ENCODE measurements at places on chromosomes 12 and 14.

DNA sequence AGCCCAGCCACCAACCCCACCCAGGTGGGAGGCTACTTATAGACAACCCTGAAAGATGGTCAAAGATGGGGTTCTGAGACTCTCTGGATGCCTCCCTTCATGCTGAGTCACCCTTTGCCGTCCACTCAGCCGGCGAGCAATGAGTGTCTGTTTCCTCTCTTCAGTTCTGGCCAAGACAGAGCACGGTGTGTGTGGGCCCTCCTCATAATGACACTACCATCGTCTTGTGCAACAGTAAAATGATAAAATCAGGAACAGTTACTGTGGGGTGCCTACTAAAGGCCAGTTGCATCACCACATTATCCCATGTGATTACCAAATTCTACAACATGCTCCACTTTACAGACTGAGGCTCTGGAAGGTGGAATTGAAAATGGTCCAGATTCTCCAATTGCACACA, 7.0 kb upstream of the BDKRB1 start:
- DNase-seq: no peak

- no peak for DNase-seq
Observed at GRCh38 chr12:68967046-68967445, 34.1 kb upstream of the CPM start.

GRCh38 chr12:77888611-77889010, 57.9 kb downstream of the NAV3 start:
- DNase-seq: no peak

DNA sequence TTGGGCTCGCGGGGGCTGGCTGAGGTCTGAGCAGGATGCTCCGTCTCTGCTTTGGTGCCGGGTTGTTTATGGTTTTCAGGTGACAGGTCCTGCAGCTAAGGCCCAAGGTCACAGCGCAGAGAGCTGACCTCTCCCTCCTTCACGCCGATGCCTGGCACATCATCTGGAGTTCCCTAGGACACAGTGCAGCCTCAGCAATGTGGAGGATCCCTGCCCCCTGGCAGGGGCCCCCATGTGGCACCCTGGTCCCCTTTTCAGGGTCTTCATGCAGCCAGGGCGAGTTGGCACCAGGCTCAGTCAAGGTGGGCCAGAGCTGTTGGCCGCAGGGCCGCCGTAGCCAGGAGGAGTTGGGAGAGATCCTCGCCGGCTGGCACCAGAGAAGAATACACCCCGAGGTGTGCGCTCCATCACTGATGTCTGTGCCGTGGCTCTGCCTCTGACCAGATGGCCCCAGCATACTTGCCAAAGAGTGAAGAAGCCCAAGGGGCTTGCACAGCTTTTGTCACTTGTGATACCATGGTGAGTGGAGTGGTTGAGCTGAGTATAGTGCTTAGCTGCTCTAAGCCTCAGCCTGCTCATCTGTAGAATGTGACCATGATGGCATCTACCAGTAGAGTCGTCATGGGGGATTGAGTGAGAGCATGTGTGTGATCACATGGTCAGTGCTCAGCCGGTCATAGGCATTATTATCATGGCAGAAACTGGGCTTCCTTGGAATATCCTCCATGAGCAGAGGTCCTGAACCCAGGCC, 11.0 kb downstream of the TPCN1 start:
- DNase-seq: no peak

DNA sequence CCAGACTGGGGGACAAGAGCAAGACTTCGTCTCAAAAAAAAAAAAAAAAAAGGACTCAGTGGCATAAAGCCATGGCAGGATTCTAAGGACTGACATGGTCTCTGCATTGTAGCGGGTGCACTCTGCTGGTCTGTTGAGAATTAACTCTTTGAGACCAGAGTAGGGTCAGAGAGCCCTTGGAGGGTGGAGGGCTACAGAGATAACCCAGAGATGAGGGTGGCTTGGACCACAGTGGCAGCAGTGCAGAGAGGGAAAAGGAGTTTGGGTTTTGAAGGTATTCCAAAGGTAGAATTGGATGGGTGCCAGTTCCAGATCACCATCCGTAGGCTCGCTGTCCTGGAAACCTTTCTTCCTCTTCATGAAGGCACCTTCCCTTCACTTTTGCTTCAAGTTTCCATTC, 14.3 kb upstream of the DYNC1H1 start:
- DNase-seq: no peak

DNA sequence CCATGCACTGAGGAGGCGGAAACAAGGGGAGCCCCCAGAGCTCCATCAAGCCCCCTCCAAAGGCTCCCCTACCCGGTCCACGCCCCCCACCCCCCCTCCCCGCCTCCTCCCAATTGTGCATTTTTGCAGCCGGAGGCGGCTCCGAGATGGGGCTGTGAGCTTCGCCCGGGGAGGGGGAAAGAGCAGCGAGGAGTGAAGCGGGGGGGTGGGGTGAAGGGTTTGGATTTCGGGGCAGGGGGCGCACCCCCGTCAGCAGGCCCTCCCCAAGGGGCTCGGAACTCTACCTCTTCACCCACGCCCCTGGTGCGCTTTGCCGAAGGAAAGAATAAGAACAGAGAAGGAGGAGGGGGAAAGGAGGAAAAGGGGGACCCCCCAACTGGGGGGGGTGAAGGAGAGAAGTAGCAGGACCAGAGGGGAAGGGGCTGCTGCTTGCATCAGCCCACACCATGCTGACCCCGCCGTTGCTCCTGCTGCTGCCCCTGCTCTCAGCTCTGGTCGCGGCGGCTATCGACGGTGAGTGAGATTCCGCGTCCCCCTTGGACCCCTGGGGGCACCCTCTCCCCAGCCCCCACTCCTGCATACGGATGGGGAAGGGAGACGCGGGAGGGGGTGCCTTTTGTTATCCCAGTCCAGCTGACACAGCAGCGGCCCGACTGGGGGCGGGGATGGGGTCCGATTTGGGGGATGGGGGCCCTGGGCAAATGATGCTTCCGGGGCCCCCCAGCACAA, 400 bp downstream of the LRP1 start:
- no peak for DNase-seq

- DNase-seq: no peak
Observed at GRCh38 chr12:56001487-56002100, 4.5 kb downstream of the SUOX start.

- peak; percentile 23 for DNase-seq
Observed at GRCh38 chr14:53608369-53608768, 348.3 kb downstream of the BMP4 start.

GRCh38 chr12:55845361-55845760, 2.6 kb upstream of the MMP19 start:
- no peak for DNase-seq

- DNase-seq: no peak
Observed at GRCh38 chr12:84599539-84599938, 313.1 kb downstream of the SLC6A15 start.

- DNase-seq: no peak
Observed at GRCh38 chr14:57380935-57381334, 9.5 kb upstream of the NAA30 start.

GRCh38 chr14:42190744-42191143, 584.1 kb downstream of the LRFN5 start:
- DNase-seq: no peak

DNA sequence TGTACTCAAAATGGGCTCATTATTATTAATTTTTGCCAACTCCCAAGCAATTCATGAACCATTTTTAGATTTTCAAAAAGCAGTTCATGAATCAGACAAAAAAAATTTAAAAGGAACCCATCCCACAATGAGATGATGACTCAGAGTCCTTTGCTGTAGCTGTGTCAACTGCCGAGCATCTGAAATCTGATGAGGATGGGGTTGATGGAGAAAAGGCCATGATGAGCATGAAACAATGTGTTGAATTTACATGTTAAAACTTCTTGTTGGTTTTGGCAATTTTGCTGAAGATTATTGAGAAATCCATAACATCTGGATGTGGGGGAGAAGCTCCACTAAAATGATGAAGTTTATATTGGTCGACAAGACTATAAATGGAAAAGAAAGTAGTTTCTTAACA, 378.0 kb downstream of the FOXG1 start:
- DNase-seq: no peak

DNA sequence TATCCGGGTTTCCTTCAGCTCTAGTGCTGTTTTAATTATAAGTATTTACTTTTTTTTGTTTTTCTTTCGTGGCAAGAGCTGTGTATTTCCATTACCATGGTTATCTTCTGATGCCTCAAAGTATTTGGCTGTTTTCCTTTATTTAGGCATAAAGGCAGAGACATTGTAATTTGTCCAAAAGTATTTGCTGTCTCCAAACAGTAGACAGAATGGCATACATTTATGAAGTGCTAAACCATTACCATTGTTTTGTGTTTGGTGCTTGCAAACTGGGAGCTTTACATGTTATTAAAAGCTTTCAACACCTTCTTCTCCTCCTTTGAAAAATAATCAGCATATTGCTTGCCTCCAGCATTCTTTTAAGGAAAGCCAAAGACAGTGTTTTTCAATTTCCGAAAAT, 46.3 kb downstream of the FLRT2 start:
- DNase-seq: no peak

GRCh38 chr14:66022526-66022925, 463.6 kb upstream of the CCDC196 start:
- no peak for DNase-seq

- no peak for DNase-seq
Observed at GRCh38 chr12:67155863-67156262, 113.3 kb upstream of the CAND1 start.

GRCh38 chr14:61150851-61151250, 130.3 kb downstream of the TMEM30B start:
- no peak for DNase-seq

DNA sequence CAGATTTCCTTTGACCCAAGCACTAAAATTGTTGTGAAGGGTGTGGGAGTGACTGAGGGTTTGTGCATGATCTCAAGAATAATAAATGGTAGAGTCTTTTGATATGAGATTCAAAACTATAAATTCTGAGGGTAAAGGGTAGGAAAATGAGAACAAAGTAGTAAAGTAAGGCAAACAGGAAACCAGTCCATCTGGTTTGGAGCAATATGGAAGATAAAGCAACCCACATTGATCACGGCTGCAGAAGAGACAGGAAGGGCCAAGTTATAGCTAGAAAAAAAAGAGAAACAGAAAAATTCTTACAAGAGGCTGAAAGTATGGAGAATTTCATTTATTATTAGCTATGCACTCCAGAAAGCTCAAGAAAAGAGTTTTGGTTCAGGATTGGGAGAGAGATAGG, 4.6 kb upstream of the SLCO1B3 start:
- no peak for DNase-seq

GRCh38 chr12:58765076-58765475, 155.2 kb downstream of the LRIG3 start:
- no peak for DNase-seq

- DNase-seq: no peak
Observed at GRCh38 chr14:71237556-71237955, 330.3 kb downstream of the PCNX1 start.

DNA sequence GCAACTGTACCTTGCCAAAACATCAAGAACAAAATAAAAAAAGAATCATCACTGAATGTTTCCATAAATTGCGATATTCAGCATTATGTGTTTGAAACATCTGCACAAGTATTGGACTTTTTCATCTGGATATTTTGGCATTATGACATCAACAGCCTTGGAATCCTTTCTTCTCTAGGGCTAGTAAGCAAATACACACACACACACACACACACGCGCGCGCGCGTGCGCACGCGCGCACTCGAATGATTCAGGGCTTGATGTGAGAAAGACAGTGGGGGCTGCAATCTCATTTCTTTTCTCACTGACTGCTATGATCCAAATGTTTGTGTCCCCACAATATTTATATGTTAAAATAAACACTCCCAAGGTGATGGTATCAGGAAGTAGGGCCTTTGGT, 90.0 kb upstream of the SLC38A4 start:
- DNase-seq: no peak

GRCh38 chr12:123126294-123127181, 24.4 kb downstream of the PITPNM2 start:
- no peak for DNase-seq

GRCh38 chr12:86838260-86838659, 582.1 kb upstream of the MGAT4C start:
- no peak for DNase-seq

GRCh38 chr12:101680240-101680639, 17.2 kb upstream of the CHPT1 start:
- no peak for DNase-seq

DNA sequence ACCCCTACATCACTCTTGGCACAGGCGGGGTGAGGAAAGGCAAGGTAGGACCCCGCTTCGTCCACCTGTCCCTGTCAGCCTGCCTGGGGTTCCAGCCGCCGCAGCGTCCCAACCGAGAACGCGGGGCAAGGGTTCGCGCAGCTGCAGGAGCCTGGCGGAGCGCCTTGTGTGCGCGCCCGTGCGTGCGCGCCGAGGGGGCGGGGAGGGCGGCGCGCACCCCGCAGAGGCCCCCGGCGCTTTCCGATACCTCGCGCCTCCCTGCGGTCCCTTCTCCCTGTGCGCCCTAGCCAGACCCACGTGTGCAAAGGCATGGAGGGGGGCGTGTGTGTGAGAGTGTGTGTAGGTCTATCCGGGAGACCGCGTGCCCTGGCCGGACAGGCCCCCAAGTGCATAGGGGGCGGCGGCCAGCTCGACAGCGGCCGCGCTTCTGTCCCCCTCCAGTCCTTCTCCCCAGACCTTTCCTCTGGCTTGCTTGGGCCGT, 122.4 kb downstream of the TSPAN9 start:
- no peak for DNase-seq

DNA sequence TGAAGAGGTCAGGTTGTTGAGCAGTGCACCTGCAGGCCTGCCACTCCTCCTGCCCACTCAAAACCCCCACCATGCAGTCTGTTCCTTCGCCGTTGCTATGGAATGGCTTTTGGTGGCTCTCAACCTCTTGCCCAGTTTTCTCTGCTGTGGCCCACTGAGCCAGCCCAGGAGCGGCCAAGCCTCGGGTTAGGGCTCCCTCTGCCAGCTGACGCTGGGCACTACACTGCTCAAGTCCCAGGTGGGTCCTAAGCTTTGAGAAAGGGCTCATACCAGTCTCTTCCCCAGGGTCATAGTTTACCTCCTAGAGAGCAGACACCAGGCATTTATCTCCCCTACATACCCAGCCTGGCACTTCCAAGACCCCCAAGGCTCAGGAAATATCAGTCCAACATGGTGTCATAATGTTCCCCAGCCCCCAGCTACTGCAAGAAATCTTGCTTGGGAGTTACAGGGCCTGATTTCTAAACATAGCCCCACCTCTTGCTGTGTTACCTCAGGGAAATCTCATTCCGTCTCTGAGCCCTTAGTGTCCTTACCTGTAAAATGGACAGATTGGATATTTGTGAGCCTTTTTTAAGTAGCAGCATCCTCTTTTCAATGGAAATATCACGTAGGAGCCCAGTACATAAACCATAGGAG, 59.4 kb downstream of the TSPAN11 start:
- DNase-seq: peak; percentile 78

DNA sequence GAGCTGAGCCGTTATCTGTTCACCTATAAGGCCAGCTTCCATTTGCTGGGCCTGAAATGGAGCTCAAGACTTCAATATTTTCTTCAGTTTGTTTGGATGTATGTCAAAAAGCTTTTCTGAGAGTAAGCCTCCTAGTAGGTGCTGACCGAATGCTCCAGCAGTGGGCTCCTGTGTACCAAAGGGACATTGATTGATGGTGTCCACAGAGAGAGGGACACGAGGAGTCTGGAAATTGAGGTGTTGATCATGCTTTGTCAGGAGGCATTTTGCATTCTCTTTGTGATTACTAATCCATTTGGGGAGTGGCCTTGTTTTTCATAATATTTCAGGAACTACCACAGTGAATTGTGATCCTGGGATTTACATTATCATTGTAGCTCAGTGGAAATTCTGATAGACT, 107.7 kb upstream of the SLC38A2 start:
- DNase-seq: no peak

- DNase-seq: no peak
Observed at GRCh38 chr12:104802208-104802607, 155.9 kb downstream of the SLC41A2 start.
